Right ventricle myocardium superior (tissue), 1 donor: ENCODE measurements at places on chromosomes 13 and 19. TPM values are rescaled to one million over a fixed set of nuclear protein-coding genes. Genes with fewer than 3 reads are reported as not detected.

- no peak for DNase-seq
These were observed 67.8 kb upstream of the SLC15A1 start for GRCh38 chr13:98820300-98820699.

RASIP1 gene
- total RNA-seq, result 15.1 TPM

DNA sequence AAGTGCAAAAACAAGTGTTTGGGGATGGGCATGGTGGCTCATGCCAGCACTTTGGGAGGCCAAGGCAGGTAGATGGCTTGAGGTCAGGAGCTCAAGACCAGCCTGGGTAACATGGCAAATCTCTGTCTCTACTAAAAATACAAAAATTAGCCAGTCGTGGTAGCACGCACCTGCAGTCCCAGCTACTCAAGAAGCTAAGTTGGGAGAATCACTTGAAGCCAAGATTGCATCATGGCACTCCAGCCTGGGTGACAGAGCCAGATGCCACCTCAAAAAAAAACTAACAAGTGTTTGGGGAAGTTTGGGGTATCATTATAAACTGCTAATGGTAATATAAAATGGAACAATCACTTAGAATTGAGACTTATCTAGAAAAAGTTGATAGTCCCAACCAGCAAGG is 24.6 kb downstream of the XPO4 start:
- no peak for DNase-seq

- no peak for DNase-seq
These were observed 175.8 kb downstream of the DCT start for GRCh38 chr13:94303644-94304174.

DNA sequence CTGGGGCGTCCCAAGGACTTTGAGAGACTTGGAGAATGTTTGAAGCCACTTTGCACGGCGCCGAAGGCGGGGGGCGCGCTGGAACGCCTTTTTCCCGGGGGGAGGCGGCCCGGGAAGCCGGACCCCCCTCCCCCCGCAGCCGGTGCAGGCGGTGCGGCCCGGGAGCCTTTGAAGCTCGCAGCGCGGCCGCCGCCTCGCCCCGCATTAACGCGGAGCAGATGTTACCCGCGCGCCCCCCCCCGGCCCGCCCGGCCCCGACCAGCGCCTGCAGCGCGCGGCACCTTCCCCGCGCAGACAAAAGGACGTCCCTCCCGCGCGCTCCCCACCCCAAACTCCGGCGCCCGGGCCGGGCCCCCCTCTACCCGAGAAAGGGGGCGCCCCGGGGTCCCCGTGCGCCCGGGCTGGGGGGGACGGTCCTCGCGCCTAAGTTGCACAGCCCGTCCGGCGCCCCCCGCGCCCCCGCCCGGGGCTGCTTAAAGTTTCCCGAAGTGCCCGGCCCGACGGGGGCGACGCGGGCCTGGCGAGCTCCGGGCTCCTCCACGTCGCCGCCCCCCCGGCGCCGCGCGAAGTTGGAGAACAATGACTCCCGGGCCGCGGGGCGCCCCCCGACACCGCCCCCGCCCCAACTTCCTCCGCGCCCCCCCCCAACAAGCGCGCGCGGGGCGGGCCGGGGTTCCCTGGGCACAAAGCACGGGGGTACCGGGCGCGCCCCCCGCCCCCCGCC is 685 bp downstream of the TCF3 start:
- DNase-seq, result peak; percentile 65

DNA sequence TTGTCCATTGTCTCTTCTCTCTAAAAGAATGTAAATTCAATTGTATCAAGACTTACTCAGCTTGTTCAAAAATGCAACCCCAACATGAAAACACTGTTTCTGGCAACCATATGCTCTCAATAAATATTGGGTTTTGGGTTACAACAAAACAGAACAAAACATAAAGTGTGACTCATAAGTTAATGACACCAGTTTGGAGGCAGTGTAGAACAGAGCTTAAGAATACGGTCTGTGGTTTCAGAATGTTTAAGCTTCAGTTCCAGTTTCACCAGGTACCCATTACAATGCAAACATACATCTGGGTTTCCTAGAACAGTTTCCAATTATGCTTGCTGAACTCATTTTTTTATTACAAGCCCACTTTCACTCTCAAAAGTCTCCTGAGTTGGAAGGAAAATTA is 285.8 kb upstream of the PCDH9 start:
- DNase-seq, result no peak

CGB2 gene
- total RNA-seq, result not detected

GRCh38 chr13:91722267-91722884 is 324.0 kb downstream of the GPC5 start:
- DNase-seq, result no peak

GRCh38 chr19:57850553-57851017 is 926 bp downstream of the ZNF587 start:
- DNase-seq, result no peak

- DNase-seq, result no peak
These were observed 191.0 kb downstream of the KATNAL1 start for GRCh38 chr13:30116379-30116778.

DNA sequence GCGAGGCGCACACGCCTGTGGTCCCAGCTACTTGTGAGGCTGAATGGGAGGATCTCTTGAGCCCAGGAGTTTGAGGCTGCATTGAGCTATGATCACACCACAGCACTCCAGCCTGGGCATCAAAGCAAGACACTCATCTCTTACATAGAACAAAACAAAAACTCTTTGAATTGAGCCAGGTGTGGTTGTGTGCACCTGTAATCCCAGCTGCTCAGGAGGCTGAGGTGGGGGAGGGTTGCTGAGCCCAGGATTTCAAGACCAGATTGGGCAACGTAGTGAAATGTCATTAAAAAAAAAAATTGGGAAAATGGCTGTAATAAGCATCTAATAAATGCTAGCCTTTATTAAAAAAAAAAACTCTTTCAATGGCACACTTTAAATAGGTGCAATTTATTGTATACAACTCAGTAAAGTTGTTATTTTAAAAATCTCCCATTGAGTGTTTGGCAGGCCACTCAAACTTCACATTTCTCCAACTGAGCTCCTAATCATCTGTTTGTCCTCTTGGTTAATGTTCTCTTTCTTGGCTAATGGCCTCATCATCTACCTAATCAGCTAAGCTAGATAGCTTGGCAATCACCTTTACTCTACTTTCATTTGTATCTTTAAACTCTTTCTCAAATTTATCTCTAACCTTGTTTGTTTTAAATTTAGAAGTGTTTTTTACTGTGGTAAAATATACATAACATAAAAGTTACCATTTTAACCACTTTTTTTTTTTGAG is 28.1 kb upstream of the HMGB1 start:
- DNase-seq, result no peak

GRCh38 chr13:50842990-50843256 is 569 bp downstream of the DLEU7 start:
- no peak for DNase-seq

RNF113B gene
- total RNA-seq, result not detected

APOC4 gene
- total RNA-seq, result not detected

DNA sequence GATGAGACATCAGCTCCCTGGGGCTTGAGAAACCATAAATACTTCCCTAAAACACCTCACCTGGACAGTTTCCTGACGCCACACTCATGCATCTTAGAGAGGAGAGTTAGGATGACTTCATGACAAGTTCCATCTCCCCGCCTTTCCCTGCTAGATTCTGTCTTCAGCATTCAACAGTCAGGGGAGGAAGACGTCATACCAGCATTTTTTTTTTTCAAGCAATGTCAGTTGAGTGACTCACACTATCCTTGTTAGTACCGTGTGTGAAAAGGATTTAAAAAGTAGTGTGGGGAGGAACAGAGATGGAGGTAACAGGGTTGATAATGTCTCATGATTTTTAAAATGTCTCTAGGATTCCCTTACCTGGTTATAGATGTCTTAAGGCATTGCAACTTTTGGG is at the start of gene OR7D2:
Gene OR7D2, plus strand, starts transcription at position 79 of the 400 bp plus-strand sequence. CDS start 6,803 bp downstream, outside the sequence.
- no peak for DNase-seq

DNA sequence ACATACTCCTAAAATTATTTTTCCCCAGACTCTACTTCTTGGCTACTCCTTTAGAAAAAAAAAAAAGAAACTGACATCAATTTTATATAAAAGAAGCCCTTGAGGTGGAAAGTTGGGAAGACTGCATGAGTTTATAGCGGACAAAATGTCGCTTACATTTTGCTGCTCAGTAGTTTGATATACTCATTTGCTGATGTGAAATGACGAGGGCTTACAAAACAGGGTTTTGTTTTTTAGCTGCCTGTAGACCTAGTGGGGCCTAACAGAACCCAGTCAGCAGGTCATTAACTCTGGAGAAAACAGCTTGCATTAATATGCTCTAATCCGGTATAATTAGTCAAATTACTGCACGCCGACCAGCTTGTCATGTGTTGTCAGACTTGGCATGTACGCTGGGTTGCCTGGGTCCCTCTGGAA is 37.6 kb upstream of the MAB21L1 start:
- DNase-seq, result no peak

GRCh38 chr19:2451741-2452140 is 5.0 kb downstream of the LMNB2 start:
- DNase-seq, result no peak

PSG2 gene
- not detected for total RNA-seq

KIR2DL3 gene
- not detected for total RNA-seq

DNA sequence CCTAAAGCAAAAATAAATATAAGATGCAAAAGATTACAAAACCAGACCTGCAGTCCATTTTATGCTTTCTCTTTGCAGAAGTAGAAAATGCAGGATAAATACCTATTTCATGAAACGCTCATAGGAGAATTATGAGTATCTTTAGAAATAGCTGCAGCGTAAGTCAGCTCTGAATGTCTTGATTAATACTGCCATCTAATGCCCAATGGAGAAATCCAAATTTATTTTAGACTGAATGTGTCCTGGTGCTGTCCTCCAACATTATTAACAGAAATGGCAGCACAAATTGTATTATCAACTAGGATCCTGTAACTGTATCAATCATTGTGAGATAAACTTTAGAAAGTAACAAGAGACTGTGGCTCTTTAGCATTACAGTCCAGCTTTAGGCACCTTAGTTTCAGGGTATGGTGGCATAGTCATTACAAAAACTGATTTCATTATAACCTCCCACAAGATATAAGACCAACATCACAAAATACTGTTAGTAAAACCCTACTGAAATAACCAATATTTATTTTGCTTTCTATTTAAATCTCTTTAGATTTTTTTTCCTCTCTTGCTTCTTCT is 162.1 kb upstream of the MIR17HG start:
- no peak for DNase-seq

CFD gene
- 477 TPM for total RNA-seq

GRCh38 chr13:20114066-20114610 is 46.7 kb downstream of the GJA3 start:
- DNase-seq, result no peak

RNASEH2B gene
- 42.5 TPM for total RNA-seq

ZNF599 gene
- total RNA-seq, result 3.6 TPM

DNA sequence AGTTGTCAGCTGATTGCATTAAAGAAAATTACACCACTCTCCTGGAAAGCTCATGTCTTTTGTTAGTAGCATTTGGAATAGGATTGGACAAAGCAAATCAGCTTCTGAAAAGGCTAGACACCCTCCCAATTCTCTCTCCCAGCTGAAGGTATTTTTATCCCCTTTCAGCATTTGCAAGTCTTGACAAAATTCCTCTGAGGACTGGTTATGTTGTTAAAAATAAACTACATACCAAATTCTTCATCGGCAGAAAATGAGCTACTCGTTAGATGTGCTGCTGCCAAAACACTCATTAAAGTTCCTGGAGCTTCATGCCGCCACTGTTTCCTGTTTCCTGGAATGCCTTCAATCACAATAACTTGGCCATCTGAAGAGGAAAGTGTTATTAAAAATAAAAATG is 37.1 kb downstream of the UTP14C start:
- DNase-seq, result no peak

GRCh38 chr19:46985542-46986415 is 33.9 kb upstream of the NPAS1 start:
- DNase-seq, result no peak

DNA sequence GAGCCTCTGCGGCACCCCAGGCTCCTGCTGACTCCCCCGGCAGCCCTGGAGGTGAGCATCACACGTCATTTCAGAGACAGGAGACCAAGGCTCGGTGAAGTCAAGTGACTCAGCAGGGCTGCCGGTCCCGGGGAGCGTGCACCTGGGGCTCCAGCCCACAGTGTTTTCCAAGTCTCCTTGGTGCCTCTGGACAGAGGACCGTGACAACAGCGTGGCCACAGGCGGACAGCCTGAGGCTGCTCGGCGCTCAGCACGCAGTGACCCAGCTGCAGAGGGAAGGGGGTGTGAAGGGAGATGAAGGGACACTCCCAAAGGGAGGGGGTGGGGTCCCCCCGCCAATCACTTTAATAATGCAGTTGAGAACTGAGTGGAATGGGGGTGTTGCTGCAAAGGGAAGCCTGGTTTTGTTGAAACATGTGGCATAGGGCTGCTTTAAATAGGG is 17.5 kb upstream of the ASPDH start:
- no peak for DNase-seq

DACH1 gene
- 2.9 TPM for total RNA-seq

GRCh38 chr19:15885167-15885566 is 12.7 kb downstream of the CYP4F2 start:
- no peak for DNase-seq

NLRP5 gene
- total RNA-seq, result not detected

DNA sequence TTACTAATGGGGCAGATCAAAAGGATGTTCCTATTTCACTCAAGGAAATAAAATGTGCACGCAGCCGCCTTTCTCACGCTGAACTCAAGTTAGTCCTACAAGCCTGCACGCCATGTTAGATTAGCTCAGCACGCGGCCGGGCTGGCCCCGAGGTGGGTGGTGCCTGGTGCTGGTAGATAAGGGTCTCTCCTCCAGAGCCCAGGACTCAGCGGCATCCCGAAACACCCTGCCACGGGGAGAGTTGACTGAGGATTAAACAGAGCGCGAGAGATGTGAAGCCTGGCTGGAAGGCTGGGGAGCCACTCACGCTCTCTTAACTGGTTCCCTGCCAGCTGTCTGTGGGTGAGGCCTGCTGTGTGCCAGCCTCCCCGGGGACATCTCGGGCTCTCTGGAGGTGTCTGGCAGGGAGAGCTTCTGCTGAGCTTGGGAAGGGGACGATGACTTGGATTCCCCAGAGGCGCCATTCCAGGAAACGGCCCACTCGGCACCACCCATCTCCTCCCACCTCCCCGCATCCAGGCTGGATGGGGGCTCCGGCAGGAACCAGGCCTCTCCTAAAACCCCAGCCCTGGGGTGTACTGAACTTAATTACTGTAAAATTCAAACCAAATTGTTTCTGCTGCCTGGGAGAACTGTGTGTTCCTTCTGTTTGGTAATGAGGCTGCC is 122.2 kb downstream of the KDM4B start:
- DNase-seq, result peak; percentile 66

GRCh38 chr19:58569191-58569942 is 3.8 kb downstream of the MZF1 start:
- DNase-seq, result no peak
